ENCODE measurements at places on chromosomes 12 and 14.
A peak's percentile ranks its signal among the peaks of the same experiment; 100 is the strongest.

DNA sequence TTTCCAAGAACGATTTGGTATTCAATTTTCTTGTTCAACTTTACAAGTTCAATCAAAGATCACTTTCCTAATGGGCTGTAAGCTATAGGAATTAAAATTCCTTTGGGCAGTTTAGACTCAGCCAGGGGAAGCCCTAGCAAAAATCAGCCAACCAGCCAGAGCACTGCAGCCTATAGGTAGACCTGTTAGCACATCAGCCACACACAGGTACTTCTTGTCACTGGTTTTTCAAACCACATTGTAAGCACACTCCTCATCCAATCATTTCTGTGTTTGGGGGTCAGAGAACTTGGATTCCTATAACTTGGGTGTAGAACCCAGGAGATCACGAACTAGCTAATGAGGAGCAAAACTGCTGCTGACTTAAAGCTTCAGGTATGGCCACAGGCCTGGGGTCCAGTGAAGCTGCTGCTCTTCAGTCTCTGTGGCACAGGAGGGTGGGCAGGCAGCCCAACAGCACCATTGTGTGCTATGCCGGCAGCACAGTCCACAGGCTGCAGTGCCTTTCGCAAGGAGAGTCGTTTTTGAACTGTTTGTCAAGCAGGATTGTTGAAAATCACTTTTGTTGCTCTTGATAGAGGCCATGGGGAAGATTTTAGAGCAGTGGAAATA lies 87.3 kb upstream of the RFX4 start:
- DNase-seq = no peak

DNA sequence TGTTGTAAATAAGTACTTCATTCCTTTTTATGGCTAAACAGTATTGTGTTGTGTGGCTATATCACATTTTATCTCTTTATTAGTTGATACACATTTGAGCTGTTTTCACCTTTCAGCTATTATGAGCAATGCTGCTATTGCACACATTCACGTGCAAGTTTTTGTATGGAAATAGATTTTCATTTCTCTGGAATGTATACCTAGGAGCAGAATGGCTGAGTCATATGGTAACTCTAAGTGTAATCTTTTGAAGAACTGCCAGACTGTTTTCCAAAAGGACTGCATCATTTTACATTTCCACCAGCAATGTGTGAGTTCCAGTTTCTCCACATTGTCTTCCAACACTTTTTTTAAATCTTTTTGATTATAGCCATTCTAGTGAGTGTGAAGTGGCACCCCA lies 134.0 kb downstream of the SRGAP1 start:
- DNase-seq = no peak

DNA sequence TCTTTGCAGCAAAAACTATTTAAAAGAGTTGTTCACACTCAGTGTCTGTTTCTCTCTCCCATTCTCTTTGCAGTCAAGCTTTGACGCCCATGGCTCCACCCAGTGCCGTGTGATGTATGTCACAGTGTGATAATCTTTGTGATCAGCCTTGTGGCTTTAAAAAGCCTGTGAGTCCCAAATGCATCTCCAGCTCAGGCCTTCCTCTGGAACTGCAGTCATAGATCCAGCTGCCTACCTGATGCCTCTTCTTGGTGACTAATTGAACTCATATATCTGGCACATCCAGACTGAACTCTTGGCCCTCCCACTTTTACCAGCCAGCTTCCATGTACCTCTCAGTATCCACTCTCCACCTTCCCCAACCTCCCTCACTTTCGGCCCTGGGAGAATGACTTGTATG lies 182.8 kb upstream of the ARHGAP5 start:
- DNase-seq = no peak

DNA sequence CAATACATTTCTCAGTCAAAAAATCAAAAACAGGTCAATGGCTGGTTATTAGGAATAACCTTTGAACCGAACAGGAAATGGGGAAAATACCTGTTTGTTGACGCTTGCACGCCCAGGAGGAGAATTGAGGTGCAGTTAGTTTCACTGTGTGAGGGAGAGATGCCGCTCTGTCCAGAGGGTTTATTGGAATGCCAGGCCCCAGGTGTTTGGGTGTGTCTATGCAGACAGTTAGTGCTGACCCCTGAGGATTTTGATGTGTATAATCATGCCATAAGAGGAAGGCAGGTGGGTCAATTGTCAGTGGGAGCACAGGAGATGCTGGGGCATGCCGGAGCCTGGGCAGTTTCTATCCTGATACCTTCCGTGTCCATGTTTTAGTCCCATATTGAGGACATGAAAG lies 100.8 kb upstream of the DIO3 start:
- DNase-seq = no peak

- DNase-seq = peak; percentile 37
Measured at GRCh38 chr12:101414533-101415119, 7.1 kb upstream of the ARL1 start.

GRCh38 chr14:68274725-68275124 lies 455.1 kb downstream of the RAD51B start:
- no peak for DNase-seq

DNA sequence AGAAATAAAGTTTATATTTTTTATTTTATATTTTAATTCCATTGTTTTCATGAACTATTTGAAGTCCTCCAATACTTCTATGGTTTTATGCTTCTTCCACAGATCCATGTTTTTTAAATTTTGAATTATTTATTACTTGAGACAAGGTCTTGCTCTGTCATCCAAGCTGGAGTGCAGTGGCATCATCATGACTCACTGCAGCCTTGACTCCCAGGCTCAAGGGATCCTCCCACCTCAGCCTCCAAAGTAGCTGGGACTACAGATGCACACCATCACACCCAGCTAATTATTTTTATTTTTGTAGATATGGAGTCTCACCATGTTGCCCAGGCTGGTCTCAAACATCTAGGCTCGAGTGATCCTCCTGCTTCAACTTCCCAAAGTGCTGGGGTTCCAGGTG lies 28.8 kb upstream of the DLGAP5 start:
- DNase-seq = no peak

DNA sequence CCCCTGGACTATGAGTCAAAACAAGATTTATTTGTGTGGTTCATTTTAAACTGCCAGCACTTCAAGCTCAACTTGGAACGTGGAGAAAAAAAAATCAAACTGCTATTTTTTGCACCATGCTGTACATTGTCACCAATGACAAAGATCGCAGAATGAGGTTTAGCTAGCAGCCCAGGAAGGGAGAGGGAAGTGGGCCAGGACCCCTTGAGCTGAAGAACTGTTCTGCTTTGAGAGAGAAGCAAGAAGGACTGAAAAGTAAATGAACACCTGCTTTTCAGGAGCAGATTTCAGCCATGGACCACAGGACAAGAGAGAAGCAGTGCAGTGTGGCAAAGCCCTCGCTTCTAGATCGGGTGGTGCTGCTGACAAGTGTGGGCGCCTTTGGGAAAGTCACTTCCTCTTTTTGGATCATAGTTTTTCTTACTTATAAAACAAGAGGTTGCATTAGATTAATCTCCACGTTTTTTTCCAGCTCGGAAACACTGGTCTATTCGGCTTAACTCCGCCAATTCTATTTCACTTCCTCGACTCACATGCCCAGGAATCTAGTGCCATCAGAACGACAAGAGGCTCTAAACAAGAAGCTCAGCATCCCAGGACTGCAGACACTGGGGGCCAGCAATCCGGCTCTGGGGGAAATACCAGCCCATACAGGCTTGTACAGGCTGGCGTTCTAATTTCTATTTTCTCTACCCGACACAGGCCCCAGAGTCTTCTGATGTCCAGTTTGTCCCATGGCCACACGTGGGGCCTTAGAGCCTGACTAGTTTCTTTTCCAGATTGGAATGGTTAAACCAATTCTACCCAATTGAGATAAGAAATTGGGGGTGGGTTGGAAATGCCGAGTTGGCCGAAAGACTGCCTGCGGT lies 129.9 kb downstream of the CRACR2A start:
- no peak for DNase-seq

DNA sequence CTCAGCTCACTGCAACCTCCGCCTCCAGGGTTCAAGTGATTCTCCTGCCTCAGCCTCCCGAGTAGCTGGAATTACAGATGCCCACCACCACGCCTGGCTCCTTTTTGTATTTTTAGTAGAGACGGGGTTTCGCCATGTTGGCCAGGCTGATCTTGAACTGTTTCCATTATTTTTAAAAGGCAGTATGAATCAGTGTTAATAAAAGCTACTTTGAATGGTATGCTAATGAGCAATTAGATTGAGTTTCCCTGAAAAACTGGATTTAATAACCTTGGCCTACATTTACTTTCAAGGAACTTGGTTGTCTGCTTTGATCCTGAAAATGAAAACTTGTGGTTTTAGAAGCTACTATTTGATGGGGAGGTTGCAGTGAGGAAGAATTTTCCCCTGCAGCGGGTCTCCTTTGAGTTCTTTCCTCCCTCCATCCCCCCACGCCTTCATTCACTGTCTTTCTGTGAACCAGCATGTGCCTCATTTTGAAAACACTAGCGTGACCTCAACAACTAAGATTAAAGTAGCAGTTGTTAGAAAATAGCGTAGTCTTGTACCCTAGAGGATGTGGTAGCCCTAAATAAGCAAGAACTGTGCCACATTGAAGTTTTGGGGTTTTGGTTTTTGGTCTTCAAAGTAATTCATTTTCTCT lies 17.8 kb upstream of the RPS6KA5 start:
- DNase-seq = no peak

DNA sequence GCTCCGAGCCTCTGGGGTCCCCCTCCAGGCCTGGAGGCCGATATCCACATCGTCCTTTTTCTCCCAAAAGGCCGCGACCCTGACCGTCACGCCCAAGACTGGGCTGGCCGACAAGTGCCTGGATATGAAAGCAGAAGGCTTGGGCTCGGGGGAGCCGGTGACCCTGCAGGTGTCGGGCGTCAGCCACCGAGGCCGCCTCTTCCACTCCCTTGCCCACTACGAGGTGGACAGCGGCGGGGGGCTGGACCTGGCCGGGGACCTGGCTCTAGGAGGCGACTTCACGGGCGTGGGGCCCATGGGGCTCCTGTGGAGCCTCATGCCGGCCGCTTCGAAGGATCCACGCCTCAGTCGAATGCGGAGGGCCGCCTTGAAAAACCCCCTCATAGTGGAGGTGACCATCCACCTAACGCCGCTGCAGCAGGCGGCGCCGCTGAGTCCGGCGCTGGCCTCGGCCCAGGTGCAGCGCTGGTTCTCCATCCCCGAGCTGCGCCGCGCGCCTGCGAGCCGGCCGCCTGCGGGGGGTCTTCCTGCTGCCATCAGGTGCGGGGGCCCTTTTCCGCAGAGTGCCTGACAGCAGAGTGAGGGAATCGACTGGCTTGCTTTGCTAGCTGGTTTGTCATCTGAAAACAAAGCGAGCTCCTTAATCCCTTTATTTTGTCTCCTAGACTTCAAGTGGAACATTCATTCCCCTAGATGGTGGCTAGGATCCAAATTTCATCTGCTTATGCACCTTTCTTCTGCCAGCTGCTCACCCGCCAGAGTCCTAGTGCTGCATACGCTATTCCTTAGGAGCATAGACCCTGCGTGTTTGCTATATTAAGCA lies 10.6 kb upstream of the DNAL1 start:
- DNase-seq = peak; percentile 68

DNA sequence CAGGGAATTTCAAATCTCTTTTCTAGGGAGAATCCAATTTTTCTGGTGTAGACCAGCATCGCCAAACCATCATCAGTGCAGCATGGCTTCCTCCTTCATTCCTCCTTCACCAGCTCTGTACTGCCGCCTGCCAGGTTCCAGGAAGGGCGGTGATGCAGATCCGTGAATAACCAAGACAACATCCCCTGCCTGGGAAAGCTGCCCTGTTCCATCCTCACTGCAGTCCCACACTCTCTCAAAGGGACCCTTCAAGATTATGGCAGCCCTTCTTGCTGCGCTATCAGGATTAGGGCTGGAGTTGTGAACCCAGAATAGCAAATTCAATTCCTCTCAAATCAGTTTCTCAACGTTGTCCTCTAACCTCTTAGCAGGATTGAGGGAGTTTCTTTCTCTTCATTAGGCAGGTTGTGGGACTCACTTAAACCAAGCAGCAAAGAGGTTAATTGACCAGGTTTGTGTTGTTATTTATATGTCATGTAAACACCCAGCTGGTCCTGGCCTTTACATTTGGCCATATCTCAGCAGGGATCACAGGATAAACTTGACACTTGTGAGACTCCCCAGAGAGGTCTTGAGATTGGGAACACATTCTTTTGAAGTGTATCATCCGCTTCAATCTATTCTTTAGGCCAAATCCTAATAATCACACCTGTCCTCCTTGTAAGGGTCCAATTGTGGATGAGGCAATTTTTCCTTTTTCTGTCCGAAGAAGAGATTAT lies 26.2 kb downstream of the TMEM30B start:
- no peak for DNase-seq

GRCh38 chr12:17579205-17580026 lies 510.6 kb downstream of the RERGL start:
- peak; percentile 94 for DNase-seq

DNA sequence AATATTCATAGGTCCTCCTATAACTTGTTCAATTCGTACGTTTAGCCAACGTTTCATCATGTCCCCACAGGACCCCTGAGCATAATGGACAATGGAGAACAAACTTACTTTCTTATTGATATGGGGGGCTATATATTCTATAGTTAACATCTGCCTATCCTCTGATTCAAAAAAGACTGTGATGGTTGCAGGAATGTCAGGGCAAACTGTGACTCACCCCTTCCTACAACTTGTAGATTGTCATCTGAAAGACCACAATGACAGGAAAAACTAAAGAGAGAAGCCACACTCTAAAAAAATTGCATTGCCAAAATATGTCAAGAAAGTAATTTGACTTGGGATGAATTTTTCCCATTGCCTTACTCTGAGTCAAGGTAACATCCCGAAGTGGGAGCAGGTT lies 50.8 kb downstream of the CATSPERB start:
- no peak for DNase-seq

DNA sequence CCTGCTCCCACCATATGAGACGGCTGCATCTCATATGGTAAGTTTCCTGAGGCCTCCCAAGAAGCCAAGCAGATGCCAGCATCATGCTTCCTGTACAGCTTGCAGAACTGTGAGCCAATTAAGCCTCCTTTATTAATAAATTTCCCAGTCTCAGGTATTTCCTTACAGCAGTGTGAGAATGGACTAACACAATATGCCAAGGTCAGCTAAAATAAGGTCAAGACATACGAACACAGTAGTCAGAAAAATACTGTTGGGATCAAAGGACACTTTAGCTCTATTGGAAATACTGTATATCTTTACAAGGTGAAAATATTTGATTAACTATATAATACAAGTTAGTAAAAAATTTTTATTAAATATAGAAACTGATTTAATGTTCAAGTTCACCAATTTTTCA lies 28.8 kb downstream of the SEL1L start:
- DNase-seq = no peak
